ENCODE measurements at places on chromosomes 6 and 20. TPM values are rescaled to one million over a fixed set of nuclear protein-coding genes. Genes with fewer than 3 reads are reported as not detected.

Gene SLC35D3
- not detected for total RNA-seq

Gene IMPG1
- not detected for total RNA-seq

Gene BNIP5
- total RNA-seq: not detected

Gene GLP1R
- total RNA-seq: not detected

Gene ASIP
- total RNA-seq: not detected

Measured in dermis lymphatic vessel endothelial cell (primary cell).